Fibroblast of villous mesenchyme (primary cell): ENCODE measurements at places on chromosomes 3 and 15. TPM values are rescaled to one million over a fixed set of nuclear protein-coding genes. Genes with fewer than 3 reads are reported as not detected.
A peak's percentile ranks its signal among the peaks of the same experiment; 100 is the strongest.

The INSYN1 gene
- total RNA-seq, result under 0.01 and 0.64 TPM in 2 replicates

The MST1R gene
- under 0.01 and 0.32 TPM in 2 replicates for total RNA-seq

DNA sequence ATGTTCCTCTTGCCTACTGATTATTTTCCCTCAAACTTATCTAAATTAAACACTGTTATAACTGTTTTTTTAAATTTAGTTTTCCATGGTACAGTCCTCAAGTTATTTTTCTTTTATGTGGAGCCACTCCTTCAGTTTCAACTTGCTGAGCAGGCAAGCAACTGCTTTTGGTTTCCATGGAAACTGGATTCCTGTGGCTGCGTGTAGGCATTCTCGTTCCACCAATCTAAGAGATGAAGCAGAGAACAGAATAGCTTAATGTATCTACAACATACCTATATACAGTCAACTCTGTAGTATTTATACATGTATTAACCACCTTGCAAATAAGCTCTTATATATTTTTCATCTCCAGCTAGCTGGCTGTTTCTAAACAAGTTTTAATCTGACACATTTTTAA is 25.8 kb upstream of the ANXA2 start:
- DNase-seq, result peak; percentile 90

DNA sequence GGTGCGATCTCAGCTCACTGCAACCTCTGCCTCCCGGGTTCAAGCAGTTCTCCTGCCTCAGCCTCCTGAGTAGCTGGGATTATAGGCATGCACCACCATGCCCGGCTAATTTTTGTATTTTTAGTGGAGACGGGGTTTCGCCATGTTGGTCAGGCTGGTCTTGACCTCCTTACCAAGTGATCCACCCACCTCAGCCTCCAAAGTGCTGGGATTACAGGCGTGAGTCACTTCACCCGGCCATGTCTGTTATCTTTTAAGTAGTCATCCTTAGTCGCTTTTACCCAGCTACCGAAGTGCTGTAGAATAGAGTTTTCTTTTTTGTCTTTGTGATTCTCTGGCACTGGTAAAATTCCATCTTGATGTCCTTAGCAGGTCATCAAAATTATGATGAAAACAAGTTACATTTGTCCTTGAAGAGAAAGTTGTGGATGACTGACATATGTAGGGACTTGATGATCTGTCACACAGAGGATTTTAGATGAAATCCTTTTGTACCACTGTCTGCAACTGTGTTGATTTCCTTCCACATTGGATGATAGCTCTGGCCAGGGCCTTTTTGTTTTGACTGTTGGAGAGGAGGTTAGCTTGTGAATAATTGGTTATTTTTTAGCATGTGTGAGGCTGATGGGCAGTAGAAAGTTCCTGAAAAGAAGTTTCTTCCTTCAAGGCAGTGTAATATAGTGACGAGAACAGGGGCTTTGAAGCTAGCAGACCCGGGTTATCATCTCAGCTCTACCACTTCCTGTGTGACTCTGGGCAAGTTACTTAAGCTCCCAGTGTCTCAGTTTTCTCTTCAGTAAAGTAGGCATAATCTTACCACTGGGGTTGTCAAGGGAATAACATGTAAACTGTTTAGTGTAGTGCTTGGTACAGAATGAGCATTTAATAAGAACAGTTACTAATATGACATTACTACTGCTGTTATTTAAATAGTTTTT is 18.8 kb downstream of the ATG7 start:
- peak; percentile 84 for DNase-seq

GRCh38 chr3:134155446-134155845 is 95.2 kb downstream of the RYK start:
- DNase-seq, result no peak
